IPS-NIHi11 (cell line): ENCODE measurements at places on chromosomes 7 and 10.
A peak's percentile ranks its signal among the peaks of the same experiment; 100 is the strongest.

DNA sequence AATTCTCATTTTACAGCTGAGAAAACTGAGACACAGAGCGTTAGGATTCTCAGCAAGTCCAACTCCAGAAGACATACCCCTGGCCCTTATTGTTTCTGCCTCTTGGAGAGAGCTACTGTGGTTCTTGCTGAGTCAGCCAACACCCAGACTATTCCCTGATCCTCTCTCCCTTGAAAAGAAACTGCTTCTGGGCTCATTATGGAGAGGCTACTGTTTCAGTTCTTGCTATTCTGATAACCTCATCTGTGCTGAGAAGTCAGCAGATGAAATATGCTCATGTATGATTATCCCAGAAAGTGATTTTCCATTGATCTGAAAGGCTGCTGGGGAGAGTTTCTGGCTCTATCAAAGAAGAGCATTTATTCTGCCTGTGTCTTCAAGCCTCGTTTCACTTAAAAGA, 455.6 kb upstream of the COBL start:
- DNase-seq, result no peak

DNA sequence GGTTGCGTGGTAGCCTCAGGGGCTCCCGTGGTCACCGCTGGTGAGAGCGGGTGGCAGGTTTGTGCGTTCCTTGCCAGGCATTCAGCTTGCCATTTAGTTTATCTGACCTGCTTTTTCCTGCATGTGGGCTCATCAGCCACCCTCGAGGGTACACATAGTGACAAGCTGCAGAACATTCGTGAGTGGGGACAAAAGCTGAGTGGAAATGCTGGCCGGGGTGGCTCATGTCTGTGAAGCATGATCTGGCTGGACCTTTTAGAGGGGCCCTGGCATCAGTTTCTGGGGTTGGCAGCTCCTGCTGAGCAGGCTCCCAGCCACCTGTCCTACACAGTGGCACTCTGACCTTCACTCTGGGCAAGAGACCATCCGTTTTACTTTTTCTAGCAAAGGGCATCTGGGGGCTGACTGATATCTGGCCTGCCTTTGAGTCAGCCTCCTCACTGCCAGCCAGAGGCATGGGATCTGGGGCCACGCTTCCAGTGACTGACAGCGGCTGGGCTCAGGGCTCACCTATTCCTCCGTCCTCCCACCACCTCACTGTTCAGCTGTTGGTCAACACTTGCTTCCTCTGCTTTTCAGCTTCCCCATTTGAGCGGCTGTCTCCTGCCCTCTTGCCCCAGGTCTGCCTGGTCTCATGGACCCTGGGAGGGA, 75.0 kb downstream of the LANCL2 start:
- DNase-seq, result no peak

- DNase-seq, result no peak
Measured at GRCh38 chr10:131786756-131787605, 113.8 kb upstream of the PPP2R2D start.

GRCh38 chr10:77431209-77431611, 206.4 kb downstream of the KCNMA1 start:
- DNase-seq, result no peak

GRCh38 chr10:133158756-133159610, 1.0 kb upstream of the KNDC1 start:
- peak; percentile 58 for DNase-seq

GRCh38 chr10:21100871-21101514, 203.9 kb upstream of the NEBL start:
- no peak for DNase-seq

GRCh38 chr7:135366843-135367508, 133.3 kb downstream of the STRA8 start:
- DNase-seq, result no peak

DNA sequence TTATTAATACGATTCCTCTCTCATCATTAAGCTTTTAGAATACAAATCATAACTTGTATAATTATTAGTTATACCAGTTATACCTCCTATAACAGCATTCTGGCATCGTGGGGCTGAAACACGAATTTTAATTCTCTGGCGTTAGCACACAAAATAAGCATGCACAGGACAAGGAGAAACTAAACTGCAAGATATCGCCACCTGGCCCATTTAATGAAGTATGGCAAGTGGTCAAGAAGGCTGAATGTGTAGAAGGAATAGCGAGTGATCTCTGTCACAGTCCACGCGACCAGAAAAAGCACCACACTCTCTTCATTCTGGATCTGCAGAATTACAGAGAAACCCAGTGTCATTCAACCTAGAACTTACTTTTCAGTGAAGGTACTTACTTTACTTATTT, 18.1 kb downstream of the HACD1 start:
- peak; percentile 16 for DNase-seq

DNA sequence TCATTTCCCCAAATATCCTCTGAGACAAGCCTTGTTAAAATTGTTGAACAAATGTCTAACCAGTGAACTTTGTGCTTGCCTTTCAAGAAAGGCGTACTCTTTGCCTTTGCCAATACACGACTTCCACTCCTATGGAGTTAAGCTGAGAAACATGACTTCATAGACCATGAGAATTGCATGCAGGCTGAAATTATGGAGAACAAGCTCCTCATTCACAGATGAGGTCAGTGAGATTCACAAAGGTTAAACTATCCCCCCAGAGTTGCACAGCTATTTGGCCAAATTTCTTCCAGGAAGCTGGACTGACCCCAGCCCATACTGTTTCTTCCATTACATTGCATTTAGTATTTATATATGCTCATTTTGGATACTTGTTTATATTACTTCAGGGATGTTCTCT, 221.4 kb upstream of the SEMA3C start:
- DNase-seq, result no peak

- DNase-seq, result no peak
Measured at GRCh38 chr7:97457054-97457453, 274.8 kb upstream of the TAC1 start.

DNA sequence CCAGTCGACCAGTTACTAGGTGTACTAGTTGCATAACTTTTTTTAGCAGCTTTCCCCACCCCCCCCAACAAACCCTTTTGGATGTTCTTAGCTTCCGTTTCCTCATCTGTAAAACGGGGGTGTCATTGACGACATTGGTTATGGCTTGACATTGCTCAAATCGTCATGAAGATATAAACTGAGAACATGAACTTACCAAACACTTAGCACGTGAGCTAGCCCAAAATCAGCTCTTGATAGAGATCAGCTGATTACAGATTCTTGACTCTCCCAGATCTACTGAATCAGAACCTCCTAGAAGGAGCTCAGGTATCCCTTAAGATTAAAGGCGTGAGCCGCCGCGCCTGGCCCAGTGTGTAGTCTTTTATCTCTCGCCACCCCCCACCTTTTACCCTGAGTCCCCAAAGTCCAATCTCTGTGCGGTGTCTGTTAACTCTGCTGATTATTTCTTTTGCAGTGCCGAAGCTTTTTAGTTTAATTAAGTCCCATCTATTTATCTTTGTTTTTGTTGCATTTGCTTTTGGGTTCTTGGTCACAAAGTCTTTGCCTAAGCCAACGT, 1.0 kb upstream of the GNA12 start:
- no peak for DNase-seq

DNA sequence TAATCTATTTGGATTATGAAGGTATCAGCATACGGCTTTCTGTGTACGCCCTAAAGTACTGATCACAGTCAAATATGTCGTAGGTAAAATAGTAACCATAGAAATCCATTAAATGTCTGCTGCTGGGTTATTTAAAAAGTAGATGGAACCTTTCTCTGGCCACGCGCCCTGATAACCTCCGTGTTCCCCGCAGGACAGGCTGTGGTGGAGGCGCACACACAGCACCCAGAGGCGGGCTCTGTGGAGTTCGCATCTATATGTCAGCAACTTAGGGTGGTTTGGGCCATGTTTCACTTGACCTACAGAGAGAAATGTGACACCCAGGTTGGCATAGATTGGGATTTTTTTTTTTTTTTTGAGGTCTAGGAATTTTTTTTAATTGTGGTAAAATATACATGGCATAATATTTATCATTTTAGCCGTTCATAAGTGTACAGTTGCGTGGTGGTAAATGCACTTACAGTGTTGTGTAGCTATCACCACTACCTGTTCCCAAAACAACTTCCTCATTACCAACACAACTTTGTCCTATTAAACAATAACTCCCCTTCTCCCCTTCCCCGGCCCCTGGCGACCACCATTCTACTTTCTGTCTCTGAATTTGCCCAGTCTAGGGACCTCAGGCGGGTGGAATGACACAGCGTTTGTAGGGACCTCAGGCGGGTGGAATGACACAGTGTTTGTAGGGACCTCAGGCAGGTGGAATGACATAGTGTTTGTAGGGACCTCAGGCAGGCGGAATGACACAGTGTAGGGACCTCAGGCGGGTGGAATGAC, 15.4 kb downstream of the PPP2R2D start:
- no peak for DNase-seq

- DNase-seq, result no peak
Measured at GRCh38 chr7:2717293-2718261, 29.6 kb downstream of the AMZ1 start.

DNA sequence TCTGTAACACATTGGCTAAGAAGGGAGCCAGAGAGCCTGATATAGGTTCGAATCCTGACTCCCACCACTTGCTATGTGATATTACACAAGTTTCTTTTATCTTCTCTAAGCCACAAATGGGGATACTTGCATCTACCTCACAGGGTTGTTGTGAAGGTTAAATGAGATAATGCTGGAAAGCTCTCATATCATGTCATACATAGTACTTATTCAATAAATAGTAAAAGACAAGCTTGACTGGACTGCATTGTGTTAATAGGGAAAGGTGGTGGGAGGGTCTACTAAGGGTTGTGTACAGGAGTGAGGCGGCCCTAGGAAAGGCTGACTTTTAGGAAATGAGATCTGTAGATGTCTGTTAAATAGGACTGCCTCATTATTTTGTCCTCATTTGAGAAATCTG, 35.8 kb upstream of the DNMBP start:
- DNase-seq, result no peak

DNA sequence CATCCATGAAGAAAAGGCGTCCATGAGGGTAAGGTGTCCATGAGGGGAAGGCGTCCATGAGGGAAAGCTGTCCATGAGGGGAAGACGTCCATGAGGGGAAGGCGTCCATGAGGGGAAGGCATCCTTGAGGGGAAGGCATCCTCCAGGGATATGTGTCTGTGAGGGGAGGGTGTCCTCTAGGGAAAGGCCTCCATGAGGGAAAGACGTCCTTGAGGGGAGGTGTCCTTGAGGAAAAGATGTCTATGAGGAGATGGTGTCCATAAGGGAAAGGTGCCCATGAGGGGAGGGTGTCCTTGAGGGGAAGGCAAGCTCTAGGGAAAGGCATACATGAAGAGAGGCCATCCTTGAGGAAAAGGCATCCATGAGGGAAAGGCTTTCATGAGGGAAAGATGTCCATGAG, 92.6 kb downstream of the INPP5A start:
- DNase-seq, result no peak

- DNase-seq, result no peak
Measured at GRCh38 chr10:131127138-131127589, 184.4 kb downstream of the TCERG1L start.

- peak; percentile 93 for DNase-seq
Measured at GRCh38 chr7:100705320-100705752, 585 bp upstream of the POP7 start.

GRCh38 chr7:25598765-25599164, 370.5 kb upstream of the NPVF start:
- DNase-seq, result no peak

DNA sequence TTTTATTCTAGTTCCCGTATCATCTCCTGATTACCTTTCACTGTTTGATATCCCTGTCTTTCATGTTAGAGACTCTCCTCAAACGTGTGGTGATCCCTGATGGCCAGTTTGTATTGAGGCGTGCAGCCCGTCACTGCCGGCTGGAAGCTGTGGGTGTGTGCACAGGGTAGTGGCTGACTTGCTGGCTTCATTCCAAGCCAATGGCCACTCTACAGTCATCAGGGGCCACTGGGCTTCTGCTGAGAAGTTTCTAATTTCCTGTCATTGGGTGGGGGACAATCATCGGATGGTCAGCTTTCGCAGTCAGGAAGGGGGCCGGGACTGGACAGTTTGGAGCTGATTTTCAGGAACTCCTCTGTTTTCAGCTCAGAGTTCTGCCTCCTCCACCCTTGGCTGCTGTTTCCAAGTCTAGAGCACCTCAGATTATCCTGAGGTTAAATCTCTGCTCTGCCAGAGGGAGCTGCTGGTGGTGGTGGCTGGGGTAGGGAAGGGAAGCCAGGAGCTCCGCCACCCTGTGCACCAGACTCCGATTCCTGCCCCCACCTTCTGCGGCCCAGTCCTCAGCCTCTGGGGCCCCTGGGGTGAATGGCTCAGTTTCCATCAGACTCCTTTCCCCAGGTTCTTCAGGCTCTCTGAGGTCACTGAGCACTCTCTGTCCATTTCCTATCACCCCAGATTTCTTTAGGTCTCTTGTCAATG, 34.9 kb downstream of the BAIAP2L1 start:
- DNase-seq, result no peak

- DNase-seq, result no peak
Measured at GRCh38 chr7:157651366-157652160, 314.8 kb downstream of the DNAJB6 start.

DNA sequence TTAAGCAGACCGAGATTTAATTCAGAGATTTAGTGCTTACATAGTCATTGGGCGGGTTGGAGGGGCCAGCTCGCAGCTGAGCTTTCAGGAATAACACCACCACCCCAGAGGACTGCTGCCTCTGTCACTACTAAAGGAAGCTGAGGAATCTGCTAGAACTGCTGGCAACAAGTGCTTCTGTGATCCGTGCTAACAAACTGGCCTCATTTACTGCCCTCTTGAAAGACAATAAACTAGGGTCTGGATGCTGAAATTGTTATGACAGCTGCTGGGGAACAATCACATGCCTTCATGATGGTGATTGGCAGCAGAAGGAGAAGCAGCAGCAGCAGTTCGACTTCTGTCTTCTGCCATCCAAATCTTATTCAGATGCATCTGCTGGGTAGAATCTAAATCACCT, 285.5 kb upstream of the TAC1 start:
- no peak for DNase-seq

DNA sequence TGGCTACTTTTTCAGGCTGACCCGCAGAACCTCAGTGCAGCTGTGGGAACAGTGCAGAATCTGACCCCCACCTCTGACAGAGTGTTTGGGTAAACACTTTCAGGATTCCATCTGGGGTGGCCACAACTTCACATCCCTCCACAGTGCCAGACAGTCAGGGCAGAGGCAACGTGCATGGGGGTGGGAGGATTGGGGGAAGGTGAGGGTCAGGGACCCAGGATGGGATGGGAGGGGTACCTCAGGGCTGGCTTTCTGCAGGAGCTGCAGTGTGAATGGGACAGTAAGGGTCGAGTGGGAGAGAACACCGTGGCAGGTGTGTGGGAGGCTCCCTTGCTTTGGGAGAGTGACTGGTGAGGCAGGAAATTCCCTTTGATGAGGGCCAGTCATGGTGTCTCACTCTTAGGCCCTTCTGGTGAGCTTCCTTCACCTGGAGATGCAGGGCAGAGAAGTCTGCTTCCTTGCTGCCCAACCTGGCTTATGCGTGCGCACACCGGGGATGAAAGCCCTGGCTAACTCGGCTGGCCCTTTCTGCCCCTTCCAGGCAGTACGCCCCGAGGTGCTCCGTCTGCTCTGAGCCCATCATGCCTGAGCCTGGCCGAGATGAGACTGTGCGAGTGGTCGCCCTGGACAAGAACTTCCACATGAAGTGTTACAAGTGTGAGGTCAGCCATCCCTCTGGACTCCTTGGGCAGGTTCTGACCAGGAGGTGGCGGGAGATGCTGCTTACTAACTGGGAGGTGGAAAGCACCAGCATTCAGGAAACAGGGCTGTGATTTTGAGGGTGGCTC, 8.4 kb downstream of the ZYX start:
- DNase-seq, result no peak

GRCh38 chr7:154592388-154592787, 410.5 kb downstream of the PAXIP1 start:
- peak; percentile 1 for DNase-seq

- DNase-seq, result no peak
Measured at GRCh38 chr10:88091490-88092061, 228.2 kb downstream of the PTEN start.
